ENCODE measurements at places on chromosomes 7 and 10.

GRCh38 chr10:6151087-6151977 lies 51.4 kb upstream of the PFKFB3 start:
- no peak for DNase-seq

DNA sequence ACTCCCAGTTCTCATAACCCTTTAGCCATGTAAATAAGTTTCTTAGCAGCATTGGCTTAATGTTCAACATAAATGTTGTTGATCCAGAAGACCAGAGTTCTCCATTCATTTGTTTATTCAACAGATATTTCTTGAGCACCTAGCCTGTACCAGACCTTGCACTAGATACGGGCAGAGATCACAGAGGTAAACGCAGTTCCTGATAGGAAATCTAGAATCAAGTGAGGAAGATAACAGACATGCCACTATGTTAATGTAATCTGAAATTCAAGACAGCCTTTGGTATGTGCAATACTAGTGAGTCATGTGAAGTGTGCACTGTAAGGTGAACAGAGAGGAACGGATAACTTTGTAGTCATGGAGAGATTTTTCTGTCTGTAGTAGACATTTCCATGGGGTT lies 3.0 kb downstream of the BUB3 start:
- no peak for DNase-seq

DNA sequence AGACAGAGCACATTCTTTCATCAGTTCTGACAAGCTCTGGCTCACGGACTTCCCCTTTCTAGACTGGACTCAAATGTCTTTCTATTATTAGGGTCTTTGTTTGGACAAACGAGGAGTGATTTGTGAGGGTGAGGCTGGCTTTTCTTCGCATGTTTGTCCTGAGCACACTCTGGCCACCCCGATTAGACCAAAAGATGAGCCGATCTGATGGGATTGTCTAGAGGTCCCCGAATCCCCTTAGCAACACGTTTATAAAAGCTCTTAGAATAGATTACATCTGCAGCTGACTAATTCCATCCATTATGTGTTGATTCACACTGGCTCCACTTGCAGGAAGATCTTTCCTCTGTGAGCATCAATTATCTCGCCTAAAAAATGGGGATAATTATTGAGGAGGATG lies 675.4 kb upstream of the AUTS2 start:
- DNase-seq = no peak

DNA sequence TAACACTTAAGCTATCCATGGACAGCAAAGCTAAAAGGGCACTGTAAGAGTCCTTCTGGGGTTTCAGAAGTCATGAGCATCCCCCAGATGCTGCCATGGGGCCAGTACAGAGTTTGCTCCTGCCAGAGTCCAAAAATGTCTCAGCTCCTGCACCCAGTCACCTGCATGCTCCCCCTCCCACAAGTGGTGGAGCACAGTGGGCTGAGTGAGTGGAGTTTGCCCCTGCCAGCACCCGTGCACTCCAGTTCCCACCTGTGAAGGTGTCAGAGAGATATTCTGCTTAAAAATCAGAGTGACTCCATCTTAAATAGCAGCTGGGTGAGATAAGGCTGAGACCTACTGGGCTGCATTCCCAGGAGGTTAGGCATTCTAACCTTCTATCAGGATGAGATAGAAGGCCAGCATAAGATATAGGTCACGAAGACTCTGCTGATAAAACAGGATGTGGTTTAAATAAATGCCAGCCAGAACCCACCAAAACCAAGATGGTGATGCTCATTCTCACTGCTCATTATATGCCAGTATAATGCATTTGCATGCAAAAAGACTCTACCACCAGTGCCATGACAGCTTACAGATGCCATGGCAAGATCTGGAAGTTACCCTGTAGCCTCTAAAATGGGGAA lies 140.1 kb upstream of the ZNF92 start:
- DNase-seq = no peak

GRCh38 chr10:14612873-14613587 lies 161.7 kb downstream of the FAM107B start:
- DNase-seq = no peak

DNA sequence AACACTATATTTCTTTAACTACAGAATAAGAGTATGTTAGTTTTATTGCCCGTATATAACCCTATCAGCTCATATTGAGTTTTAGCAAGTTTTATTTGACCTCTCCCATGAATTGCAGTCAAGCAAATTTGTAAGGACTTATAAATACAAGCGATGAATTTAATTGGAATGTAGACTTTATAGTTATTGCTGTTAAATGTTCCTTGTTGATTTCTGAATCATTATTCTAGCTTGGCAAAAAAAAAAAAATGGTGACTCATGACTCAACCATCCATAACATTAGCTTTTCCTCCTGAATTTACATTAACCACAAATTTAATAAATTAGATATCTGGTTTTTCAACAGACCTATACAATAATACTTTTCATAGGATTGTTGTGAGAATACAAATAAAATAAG lies 334.0 kb upstream of the LRRTM3 start:
- peak; percentile 19 for DNase-seq

DNA sequence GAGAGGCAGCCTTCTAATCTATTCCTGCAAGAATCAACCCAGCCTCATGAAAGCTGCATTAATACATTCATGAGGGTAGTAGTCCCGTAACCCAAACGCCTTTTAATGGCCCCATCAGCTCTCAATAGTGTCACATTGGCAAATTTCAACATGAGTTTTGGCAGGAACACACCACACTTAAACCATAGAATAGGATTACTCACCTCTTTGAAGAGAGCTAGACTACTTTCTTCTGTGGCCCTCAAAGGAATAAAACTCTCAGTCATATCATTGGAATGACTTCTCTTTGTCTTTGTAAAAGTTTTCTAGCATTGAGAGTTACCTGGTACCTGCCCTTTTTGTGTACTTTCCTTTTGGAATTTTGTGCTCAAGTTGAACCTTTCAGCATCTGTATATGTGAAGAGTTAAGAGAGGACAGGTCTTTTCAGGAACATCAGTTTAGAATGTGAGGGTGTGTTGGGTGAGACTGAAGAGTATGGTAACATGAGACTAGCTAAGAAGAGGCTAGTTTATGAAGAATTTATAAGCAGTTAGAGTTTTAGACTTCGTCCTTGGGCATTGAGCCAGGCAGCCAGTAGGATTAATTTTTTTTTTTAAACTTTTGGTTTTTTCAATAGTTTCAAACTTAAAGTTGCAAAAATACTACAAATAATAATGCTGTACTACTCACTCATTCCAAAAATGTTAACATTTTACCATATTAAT lies 92.6 kb downstream of the MLLT10 start:
- no peak for DNase-seq

DNA sequence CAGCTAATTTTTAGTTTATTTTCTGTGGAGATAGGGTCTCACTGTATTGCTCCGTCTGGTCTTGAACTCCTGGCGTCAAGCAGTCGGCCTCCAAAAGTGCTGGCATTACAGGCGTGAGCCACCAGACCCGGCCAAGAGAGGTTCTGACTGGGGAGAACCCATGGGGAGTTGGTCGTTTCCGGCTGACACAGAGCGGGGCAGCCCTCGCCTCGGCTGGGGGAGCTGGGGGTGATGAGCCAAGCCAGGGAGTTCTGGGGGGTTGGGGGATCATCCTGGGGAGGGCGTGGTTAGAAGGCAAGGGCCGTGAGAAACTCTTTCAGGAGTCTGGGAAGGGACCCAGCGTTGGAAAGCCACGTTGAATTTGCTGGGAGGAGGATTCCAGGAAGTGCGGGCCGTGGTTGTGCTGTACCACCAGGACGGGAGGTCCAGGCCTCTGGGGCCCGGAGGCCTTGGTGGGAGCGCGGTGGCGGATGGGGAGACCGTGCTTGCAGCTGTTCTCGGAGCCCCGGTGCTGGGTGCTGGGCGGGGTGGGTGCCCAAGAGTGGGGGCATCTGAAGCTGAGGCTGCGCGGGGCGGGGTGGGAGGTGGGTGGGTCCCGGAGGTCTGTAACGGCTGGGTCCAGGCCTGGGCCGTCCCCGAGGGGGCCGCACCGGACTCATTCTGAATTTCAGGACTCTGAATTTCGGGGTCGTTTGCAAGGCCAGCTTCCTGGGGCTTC lies 8.4 kb upstream of the ZNF853 start:
- DNase-seq = no peak

DNA sequence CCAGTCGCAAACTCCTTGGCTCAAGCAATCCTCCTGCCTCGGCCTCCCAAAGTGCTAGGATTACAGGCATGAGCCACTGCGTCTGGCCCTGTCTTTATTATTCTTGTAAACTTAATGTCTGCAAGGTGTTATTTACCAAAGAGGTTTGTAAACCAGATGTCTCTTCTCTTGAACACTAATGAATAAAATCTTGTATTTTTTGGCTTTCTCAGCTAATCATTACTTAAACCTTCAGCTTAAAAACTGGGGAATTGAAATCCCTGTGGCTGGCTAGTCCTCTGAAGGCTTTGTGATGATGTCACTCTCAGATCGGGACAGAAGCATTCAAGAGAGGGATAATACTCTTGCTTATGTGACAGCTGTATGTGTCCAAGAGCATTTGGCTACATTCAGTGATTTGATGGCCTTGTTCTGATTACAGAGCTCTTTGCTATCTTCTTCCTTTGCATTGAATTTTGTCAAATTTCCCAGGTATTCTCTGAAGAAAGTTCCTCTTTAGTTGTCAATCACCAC lies 130.3 kb downstream of the BICC1 start:
- no peak for DNase-seq

GRCh38 chr7:45677311-45677900 lies 103.2 kb downstream of the ADCY1 start:
- DNase-seq = no peak

GRCh38 chr10:88883448-88883809 lies 3.4 kb downstream of the STAMBPL1 start:
- no peak for DNase-seq

DNA sequence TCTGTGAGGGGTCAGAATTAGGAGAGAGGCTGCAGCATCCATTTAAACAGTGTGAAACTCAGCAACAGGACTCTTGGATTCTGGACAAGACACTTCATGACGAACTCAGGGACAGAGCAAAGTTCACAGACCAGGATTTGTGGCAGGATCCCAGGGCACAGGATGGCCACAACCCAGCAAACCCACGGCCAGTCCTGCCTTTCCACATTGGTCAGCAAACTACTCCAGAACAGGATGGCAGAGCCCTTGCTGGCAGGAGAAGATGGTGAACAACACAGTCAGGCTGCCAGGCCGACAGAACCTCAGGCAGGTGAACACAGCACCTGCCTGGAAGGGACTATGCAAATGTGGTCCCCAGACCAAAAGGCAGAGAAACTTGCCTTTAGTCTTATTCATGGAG lies 34.4 kb downstream of the VSTM4 start:
- DNase-seq = no peak

DNA sequence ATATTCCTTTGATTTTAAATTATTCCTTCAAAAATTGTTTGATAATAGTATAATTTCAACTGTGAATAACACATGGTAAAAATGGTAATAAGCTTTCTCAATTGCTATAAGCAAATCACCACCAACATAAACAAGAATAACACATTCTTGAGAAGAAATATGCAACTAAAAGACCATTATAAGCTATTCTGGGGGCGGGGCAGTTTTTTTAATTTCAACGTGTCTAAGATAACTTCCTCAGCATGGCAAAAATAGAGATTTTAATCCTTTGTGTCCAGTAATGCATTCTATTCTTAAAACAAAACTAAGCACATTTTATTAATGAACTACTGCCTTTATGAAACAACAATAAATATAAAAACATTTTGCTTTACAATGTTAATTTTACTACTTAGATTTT lies 1.5 kb downstream of the DNAJC12 start:
- no peak for DNase-seq

GRCh38 chr10:43653746-43654145 lies 5.1 kb upstream of the ZNF32 start:
- no peak for DNase-seq

- no peak for DNase-seq
Measured at GRCh38 chr10:96890580-96890979, 58.5 kb downstream of the LCOR start.

DNA sequence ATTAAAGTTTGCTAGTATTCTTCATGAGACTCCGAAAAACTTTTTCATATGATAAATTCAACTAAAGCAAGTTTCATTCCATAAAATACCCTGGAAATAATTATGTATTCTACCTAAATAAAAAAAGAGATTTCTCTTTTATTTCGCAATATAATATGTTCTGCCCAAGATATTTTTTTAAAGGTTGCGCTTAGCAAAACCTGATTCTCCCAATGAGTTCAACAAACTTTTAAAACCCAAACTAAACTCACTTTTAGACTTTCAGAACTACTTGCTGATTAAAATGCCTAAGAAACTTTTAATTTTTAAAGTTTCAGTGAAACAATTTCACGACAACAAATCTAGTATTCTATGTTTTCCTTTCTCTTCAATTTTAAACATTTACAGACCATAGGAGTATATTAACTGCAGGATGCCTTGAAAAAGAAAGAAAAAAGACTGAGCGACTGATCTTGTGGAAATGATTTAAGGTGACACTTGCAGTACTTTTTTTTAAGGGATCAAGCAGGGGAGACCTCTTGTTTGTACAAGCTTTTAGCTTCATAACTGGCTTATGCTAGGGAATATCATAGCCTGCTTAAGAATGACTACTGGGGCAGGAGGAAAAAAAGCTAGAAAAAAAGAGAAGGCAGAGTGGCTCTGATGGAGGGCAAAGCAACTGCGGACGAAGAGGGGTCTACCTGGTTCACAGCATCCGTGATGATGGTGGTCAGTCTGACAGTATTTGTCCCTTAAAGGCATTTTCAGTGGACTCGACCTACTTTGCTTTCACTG lies 1.5 kb downstream of the ZNF800 start:
- DNase-seq = no peak

DNA sequence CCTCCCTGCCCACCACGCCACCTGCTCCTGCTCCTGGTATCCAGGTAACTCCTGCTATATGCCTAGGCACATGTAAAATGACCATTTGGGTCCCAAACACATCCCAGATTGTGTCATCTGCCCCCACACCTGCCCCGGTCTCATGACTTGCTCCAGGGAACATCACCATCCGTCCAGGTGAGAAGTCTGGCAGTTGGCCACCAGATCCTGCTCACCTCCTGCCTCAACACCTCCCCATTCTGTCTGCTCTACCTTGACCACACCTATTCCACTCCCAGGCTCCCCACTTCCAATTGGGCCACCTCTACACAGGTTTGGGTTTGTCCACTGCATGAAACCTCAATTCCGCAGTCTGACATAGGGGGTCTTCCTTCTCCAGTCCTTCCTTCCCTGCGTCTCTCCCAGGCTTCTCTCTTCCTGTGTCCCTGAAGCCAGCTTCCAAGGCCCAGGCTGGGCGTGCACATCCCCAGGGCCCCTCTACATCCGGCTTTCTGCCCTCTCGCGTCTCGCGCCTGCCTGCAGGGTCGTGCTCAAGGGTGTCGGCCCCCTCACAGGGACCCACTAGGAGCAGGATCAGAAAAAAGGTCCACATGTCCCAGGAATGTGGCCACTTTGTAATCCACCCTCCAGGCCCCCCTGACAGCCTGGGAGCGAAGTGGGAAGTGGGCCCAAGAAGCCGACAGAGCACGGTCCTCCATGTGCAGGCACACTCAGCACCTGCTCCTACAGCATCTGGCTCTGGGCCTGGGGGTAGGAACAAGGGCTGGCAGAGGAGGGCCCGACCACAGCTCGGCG lies 49.3 kb upstream of the DAGLB start:
- no peak for DNase-seq
